ENCODE measurements at places on chromosomes 7 and 10. TPM values are rescaled to one million over a fixed set of nuclear protein-coding genes. Genes with fewer than 3 reads are reported as not detected.

GRCh38 chr10:103812432-103812831 lies 42.9 kb downstream of the SH3PXD2A start:
- no peaks in the 10 kb centered on the region for H3K27me3 ChIP-seq
- H3K36me3 ChIP-seq = no peaks in the 10 kb centered on the region
- no peak for DNase-seq
- H3K27ac ChIP-seq = no peak overlapping the region
- H3K4me3 ChIP-seq = no peak overlapping the region

GRCh38 chr7:155638366-155638765 lies 6.1 kb upstream of the RBM33 start:
- no peak overlapping the region for H3K4me3 ChIP-seq
- no peak for DNase-seq
- H3K27ac ChIP-seq = no peak overlapping the region
- no peaks in the 10 kb centered on the region for H3K27me3 ChIP-seq
- H3K4me1 ChIP-seq = no peaks in the 10 kb centered on the region

DNA sequence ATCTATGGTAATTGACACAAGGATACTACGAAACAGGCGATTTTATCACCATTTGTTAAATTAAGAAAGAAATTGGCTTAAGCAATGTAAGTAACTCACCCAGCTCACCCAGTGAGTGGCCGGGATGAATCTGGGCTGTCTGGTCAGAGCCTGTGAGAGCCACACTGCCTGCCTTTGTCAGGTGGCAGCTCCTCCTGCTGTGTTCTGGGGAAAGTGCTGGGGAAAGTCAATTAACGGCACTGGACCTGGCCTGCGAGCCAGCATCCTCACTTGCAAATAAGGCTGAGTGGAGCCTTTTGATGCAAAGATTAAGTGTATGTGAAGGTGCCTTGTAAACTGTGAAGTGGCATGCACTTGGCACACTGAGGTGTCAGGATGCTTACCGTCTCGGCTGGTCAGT lies 13.4 kb upstream of the CXCL12 start:
- no peaks in the 10 kb centered on the region for H3K27me3 ChIP-seq
- H3K4me3 ChIP-seq = no peak overlapping the region
- H3K4me1 ChIP-seq = no peaks in the 10 kb centered on the region
- DNase-seq = no peak
- H3K36me3 ChIP-seq = no peaks in the 10 kb centered on the region
- no peak overlapping the region for H3K27ac ChIP-seq

- DNase-seq = peak; percentile 58
- no peaks in the 10 kb centered on the region for H3K4me1 ChIP-seq
- H3K4me3 ChIP-seq = no peak overlapping the region
- H3K27me3 ChIP-seq = no peaks in the 10 kb centered on the region
- no peaks in the 10 kb centered on the region for H3K36me3 ChIP-seq
Measured at GRCh38 chr7:45601816-45602540, 27.8 kb downstream of the ADCY1 start.

- H3K27ac ChIP-seq = no peak overlapping the region
- H3K4me3 ChIP-seq = no peak overlapping the region
Measured at GRCh38 chr7:157476201-157476600, 139.4 kb downstream of the DNAJB6 start.

The RAMP3 gene
- 14.7 TPM for polyA plus RNA-seq

GRCh38 chr10:66958466-66958865 lies 32.6 kb downstream of the LRRTM3 start:
- H3K36me3 ChIP-seq = no peaks in the 10 kb centered on the region
- H3K27me3 ChIP-seq = no peaks in the 10 kb centered on the region
- H3K27ac ChIP-seq = no peak overlapping the region
- H3K4me1 ChIP-seq = peaks cover 3% of the 10 kb centered on the region
- no peak for DNase-seq
- no peak overlapping the region for H3K4me3 ChIP-seq
